ENCODE measurements at places on chromosomes 1 and 21.

DNA sequence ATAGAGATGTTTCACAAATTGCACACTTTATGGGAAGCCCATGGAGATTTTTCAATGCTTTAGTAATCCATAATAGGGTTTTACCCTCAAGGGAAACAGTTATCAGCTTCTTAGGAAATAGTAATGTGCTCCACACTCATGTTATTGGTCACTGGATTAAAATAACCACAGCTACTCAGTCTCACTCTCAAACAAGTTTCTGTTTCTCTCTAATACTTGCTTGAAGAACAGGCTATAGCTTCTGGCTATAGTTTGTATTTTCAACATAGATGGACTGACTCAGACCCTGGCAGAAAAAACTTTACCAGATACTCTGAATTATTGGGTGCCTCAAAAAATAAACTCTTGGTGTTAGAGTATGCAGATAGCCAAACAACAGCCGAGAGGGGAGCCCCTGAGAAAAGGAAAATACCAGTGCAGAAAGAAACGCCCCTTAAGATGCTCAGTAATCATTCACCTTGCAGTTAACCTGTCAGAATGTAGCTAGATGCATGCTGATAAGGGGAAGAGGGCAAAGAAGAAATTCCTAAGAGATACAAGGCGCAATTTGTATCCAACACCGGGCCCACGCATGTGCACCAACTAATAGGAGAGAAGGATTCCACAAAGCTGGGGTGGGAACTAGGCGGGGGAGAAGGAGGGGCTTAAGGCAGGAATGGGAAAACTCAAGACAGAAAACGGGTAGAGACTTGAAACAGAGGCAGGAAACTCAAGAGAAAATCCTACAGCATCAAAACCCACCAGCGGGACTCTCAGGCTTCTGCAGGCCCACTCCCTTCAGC lies 30.4 kb upstream of the PDE4B start:
- no peak for DNase-seq

GRCh38 chr1:209803568-209803967 lies 2.4 kb downstream of the IRF6 start:
- no peak for DNase-seq

- DNase-seq = no peak
These were observed 1.9 kb downstream of the CNN3 start for GRCh38 chr1:94925004-94925403.

GRCh38 chr1:196088541-196088940 lies 519.7 kb downstream of the KCNT2 start:
- DNase-seq = no peak

GRCh38 chr1:17045634-17046333 lies 8.0 kb downstream of the SDHB start:
- no peak for DNase-seq

DNA sequence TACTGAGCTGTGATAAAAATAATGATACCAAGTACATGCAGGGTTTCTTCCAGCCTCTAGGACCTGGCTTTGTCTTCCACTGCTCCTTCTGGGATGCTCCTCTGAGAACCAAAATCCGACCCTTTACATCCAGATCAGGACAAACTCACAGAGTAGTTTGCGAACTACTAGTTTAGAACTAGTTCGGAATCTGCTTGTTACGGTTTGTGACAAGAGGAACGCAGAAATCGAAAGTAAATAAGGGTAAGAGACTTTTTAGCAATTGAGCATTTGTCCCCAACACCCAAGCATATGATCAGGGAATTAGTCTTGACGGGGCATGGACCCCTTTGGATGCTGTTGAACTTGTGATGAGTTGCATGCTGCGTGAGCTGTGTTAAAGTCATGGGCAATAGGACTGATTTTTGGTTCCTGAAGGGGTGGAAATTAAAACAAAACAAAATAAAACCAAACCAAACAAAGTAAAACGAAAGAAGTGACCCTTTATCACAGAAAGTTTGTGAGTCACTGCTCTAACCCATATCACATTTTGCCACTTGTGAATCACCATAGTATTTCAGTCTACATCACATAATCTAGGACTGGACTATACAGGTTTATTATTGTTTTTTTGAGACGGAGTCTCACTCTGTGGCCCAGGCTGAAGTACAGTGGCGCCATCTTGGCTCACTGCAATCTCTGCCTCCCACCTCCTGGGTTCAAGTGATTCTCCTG lies 35.7 kb upstream of the ERRFI1 start:
- no peak for DNase-seq

Data from neuronal stem cell (in vitro differentiated cells).